ENCODE measurements at places on chromosomes 1 and 21. TPM values are rescaled to one million over a fixed set of nuclear protein-coding genes. Genes with fewer than 3 reads are reported as not detected.

Gene HES4
- total RNA-seq, result 20.6 TPM

Gene RASSF5
- total RNA-seq, result 0.33 TPM

Gene LYPD8
- not detected for total RNA-seq

Gene HMGCL
- 23.1 TPM for total RNA-seq

Gene SERPINC1
- total RNA-seq, result not detected

Gene NUCKS1
- 179 TPM for total RNA-seq

Gene CR2
- not detected for total RNA-seq

Gene OR2C3
- total RNA-seq, result not detected

Gene OR2L3
- total RNA-seq, result not detected

Gene FLG2
- not detected for total RNA-seq

Gene CD34
- 42.1 TPM for total RNA-seq

Gene FAM163A
- not detected for total RNA-seq

Gene PLA2G5
- total RNA-seq, result not detected

Gene IL23R
- total RNA-seq, result not detected

Gene NES
- 81.7 TPM for total RNA-seq

Gene C1QA
- total RNA-seq, result not detected

Gene TP73
- not detected for total RNA-seq

Gene LCK
- not detected for total RNA-seq

Gene SPRR1A
- not detected for total RNA-seq

Gene CFHR5
- not detected for total RNA-seq

Gene MFAP2
- total RNA-seq, result 26.2 TPM

Gene SELENBP1
- total RNA-seq, result 4.2 TPM

Gene DISC1
- 21.9 TPM for total RNA-seq

Gene RGSL1
- total RNA-seq, result not detected

Gene SLC25A34
- total RNA-seq, result 1.1 TPM

Gene SOX13
- total RNA-seq, result 24.6 TPM

Gene SPSB1
- total RNA-seq, result 29.0 TPM

Gene RGS13
- total RNA-seq, result not detected

All from vein endothelial cell (primary cell).